ENCODE measurements at places on chromosomes 16 and 17.

- no peak for DNase-seq
These were observed 8.8 kb upstream of the JPT1 start for GRCh38 chr17:75163074-75163473.

DNA sequence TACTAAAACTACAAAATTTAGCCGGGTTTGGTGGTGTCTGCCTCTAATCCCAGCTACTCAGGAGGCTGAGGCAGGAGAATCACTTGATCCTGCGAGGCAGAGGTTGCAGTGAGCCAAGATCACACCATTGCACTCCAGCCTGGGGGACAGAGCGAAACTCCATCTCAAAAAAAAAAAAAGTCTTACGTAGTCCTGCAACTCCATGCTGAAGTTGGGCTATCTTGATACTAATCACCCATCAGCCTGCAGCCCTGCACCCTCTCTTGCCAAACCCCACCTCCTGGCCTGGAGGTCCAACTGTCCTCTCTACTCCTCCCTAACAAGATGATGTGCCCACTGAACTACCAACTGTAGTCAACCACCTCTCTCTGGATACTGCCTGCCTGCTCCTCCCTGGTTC, 4.8 kb downstream of the TMEM170A start:
- DNase-seq = no peak

DNA sequence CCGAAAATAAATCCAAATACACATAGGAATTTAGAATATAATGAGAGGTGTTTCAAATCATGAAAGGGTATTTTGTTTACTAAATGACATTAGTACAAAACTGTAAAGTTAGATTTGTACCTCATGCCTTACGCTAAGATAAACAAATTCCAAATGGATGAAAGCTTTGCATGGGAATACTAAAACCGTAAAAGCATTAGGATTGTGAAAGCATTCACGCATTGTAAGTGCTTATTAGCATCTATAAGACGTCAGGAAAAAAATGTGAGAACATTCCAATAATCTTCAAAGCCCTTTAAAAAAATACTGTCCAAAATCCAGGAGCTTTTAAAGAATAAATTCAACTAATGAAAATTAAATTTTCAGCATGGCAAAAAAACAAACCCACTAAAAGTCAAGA, 24.8 kb upstream of the ALOX15 start:
- no peak for DNase-seq

GRCh38 chr17:1040216-1040600, 43.3 kb downstream of the TIMM22 start:
- DNase-seq = no peak

GRCh38 chr16:78117391-78117790, 17.9 kb downstream of the WWOX start:
- DNase-seq = no peak

DNA sequence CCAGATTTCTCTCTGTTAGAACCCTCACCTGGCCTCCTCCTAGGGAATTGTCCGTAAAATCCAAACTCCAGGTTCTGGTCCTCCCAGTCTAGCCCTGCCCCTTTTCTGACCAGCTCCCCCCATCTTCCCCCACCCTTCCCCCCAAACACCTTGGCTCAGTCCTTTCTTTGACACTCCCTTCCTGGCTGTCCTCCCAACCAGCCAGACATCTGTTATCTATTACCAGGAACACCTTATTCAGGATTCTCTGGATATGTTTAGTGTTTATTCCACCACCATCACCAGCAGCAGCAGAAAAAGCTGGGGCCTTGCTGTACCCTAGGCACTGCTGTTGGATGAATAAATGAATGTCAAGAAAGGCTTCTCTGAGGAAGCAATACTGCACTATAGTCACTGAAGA, 4.0 kb upstream of the CMTM3 start:
- DNase-seq = no peak

DNA sequence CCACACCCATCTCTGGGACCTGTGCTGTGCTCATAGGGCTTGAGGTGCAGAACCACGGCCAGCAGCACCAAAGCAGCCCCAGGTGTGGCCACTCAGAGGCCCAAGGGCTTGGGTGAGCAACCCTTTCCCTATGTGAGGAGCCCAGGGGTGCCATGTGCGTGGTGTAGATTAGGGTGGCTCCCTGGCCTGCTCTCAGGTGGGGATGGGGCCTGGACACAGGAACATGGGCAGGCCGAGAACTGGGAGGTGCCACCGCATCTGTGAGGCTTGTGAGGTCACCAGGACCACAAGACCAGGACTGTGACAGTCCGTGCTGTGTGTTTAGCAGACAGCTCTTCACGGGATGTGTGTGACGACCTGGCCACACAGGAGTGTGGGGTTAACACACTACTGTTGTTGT, 103.5 kb upstream of the ZNF750 start:
- DNase-seq = no peak
